Inflammatory macrophage treated with lipopolysaccharide for 1 hour (primary cell): ENCODE measurements at places on chromosomes 4 and X.

GRCh38 chr4:91758487-91758886 lies 545.3 kb upstream of the GRID2 start:
- DNase-seq: no peak

DNA sequence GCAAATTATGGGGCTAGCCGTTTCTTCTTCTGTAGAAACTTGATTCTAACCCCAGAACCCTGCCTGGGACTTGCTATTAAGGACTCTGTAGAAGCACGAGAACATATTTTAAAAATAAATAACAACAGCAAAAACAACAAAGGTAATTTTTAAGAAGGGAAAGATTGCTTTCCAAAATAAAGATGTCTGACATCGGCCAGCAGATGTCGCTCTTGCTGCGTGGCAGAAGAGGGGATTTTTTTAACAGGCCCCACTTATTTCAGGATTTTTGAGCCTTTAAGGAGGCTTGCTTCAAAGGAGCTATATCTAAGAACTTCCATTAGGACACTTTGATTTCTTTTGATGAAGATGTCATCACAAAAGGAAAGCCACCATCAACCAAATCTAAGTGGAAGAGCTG lies 62.8 kb upstream of the EGFL6 start:
- no peak for DNase-seq

GRCh38 chr4:38149472-38149996 lies 189.3 kb downstream of the PTTG2 start:
- no peak for DNase-seq

- DNase-seq: no peak
Observed at GRCh38 chrX:3545901-3546300, 167.5 kb downstream of the PRKX start.

DNA sequence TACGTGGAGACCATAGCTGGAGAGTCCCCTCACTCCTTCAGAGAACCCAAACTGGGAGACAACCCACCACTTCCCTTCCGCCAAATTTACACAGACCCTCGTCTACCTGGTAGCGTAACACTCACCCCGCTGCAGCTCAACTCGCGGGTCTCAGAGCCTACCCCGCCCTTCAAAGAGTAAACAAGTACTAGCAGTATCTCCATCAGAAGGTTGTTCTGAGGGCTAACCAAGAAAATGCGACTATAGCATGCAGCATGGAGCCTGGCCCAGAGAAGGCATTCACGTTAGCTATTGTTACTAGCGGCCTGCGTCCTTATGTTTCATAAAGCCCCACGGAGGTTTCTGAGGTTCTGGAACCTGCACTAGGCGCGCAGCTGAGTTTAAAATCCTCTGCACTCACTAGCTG lies 531 bp upstream of the MANBA start:
- no peak for DNase-seq

DNA sequence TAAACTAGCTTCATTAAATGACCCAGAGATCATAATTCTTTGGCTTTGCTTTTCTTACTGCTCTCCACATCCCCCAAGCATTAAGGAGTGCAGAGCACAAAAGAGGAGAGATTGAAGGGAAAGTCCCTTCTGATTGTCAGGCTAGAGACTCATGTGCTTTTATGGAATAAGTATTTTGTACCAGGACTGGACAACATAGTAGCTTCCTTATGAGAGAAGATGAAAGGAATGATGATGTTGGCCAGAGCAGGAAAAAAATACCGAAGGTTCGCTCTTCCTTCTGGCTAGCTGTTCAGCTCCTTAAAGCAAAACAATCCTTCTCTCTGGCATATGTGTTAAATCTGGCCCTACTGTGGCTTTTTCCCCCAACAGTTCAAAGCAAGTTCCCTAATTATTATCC lies 53.1 kb downstream of the HOPX start:
- DNase-seq: no peak

GRCh38 chrX:40281336-40282005 lies 183.7 kb upstream of the BCOR start:
- DNase-seq: peak; percentile 30

- DNase-seq: no peak
Observed at GRCh38 chr4:128462103-128462783, 174.6 kb upstream of the PGRMC2 start.

DNA sequence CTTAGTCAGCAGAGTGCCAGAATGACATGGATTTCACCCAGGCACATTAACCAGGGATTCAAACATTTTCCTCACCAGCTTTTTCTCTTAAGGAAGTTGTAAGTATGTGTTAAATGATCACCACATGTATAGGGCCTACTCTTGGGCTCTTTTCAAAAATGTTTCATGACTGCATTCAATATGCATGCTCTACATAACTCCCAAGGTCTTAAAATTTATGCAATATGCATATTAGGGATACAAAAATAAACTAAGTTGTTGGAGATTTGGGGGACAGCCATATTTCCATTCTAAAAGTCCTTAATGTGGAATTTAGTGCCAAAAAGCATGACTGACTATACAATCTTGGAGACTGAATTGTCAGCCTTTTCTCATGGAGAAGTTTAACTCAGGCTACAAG lies 25.0 kb upstream of the TRPC5OS start:
- no peak for DNase-seq

- peak; percentile 97 for DNase-seq
Observed at GRCh38 chrX:49190821-49191573, 4.8 kb upstream of the PRICKLE3 start.

DNA sequence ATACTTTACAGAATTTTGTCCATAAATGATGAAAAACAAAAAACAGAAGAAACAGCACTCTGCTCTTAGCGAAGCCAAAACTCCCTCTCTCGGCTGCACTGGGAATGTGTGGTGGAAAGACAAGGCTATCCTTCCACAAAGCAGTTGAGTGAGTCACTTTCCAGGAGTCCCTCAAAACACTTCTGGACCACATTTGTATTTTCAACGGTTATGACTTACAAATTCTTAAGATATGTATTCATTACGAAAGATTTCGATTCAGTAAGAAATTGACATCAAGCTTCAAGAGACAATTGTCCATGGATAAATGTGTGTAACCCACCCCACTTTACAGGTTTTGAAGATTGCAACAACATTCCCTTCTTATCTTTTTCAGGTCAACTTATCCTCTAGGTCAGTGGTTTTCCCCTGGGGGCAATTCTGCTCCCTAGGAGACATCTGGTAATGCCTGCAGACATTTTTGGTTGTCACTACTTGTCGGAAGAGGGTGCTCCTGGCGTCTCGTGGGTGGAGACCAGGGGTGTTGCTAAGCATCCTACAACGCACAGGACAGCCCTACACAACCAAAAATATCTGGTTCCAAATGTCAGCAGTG lies 66.7 kb upstream of the MTNR1A start:
- DNase-seq: no peak

GRCh38 chrX:115898382-115899001 lies 272.1 kb upstream of the AGTR2 start:
- DNase-seq: no peak

DNA sequence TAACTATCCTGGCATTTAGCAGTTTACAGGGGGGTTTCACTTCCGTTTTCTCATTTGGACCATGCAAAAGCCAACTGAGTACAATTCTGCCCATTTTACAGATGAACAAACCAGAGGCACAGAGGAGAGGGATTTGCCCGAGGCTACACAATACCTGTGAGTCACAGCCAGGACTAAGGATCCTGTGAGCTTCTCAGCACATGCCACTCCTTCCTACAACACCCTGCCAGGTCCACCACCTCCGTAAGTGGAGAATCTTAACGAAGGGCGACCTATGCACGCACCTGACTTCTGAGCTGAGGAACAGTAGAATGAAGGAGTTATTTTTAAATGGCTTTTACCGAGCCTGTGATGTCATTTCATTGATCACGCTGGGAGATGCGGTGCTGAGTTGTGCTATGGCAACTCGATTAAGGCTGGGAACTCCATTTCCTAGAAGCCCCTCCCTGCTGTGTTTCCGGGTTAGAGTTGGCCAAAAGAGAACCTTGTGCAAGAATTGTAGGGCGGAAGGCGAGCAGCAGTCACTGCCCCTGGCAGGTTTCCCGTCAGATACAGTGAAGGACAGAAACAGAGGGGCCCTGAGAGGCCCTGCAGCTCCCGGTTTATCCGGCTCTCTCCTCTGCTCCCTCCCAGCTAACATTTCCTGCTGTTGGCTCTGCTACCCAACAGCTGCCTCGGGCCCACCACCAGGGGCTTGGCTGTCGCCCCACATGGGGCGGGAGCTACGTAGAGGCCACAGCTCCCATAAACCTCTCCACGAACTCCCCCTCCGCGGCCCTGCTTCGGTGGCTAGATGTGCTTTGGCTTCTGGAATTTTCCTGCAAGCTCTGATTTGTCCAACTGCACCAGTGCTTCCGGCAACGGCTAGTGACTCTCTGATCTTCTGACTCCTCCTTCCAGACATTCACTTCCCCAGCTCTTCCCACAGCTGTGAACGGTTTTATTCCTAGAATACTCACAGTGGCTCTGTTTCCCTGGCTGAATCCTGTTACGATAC lies 75.1 kb upstream of the USP9X start:
- DNase-seq: peak; percentile 69

- peak; percentile 76 for DNase-seq
Observed at GRCh38 chr4:3369781-3370674, 71.7 kb upstream of the HGFAC start.

- DNase-seq: no peak
Observed at GRCh38 chr4:5750052-5750945, 39.3 kb downstream of the EVC start.

DNA sequence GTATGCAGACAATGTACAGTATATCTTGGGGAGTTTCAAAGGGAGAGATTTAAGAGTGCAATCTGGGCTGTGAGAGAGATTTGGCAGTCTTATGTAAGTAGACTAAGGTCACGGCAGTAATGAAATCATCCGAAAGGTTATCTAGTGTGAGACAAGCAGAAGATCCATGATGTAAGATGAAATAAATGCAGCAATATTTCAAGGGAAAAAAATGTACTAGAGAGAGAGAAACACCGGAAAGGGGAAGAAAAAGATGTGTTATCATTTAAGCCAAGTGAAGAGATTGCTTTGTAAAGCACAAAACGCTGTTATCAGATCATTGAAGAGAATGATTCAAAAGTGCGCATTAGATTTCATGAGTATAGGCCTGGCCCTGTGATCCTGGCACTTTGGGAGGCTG lies 88.4 kb upstream of the GUCY1A1 start:
- DNase-seq: no peak

DNA sequence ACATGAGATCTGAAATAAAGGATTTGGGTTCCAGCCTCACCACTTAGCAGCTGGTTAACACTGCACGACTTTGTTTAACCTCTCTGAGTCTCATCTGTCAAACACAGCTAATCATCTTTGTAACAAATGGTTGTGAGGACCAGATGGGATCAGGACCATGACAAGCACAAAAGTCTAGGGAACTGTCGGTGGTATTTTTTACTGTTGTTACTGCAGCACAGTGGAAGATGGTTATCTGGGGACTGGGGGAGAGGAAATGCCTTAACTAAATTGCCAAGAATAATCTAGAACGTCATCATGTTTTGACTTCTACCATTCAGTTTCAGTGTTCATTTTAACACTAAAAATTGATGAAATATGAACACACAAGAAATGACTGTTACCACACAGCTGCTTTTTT lies 99.5 kb downstream of the ADGRA3 start:
- DNase-seq: no peak

DNA sequence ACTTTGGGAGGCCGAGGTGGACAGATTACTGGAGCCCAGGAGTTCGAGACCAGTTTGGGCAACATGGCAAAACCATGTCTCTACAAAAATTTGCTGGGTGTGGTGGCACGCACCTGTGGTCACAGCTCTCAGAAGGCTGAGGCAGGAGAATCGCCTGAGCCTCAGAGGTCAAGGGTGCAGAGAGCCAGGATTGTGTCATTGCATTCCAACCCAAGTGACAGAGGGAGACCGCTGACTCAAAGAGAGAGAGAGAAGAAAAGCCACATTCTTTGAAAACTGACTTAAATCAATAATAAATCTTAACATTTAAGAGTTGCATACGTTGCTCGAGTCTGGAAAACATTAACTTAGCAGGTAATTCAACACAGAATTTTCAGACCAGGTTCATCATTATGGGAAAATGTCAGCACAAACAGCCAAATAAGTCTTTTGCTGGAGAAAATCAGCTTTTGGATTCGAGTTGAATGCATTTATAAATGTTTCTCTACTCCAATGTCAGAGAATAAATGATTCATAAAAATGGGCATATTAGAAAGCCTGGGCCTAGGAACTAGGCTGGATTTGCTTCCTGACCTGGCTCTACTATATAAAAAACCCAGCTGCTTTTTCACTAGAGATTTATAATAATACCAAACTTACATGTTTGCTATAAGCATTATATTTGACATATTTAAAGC lies 68.3 kb upstream of the RBPJ start:
- DNase-seq: no peak

DNA sequence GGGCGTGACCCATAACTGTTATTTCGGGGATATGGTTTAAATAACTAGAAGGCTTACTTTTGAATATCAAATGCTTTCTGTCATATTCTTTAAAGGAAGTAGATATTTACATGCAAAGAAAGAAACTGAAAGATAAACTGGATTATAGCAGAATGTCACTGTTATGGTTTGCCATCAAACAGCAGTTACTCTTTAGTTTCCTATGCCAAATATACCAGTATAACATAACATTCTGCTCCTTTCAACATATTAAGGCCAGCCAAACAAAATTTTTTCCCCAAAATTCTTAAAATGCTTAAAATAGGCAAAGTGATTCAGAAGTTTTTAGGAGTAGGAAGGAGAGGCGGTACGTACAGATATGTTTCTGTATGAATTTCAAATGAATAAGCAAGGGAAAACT lies 27.0 kb downstream of the KDM6A start:
- no peak for DNase-seq

DNA sequence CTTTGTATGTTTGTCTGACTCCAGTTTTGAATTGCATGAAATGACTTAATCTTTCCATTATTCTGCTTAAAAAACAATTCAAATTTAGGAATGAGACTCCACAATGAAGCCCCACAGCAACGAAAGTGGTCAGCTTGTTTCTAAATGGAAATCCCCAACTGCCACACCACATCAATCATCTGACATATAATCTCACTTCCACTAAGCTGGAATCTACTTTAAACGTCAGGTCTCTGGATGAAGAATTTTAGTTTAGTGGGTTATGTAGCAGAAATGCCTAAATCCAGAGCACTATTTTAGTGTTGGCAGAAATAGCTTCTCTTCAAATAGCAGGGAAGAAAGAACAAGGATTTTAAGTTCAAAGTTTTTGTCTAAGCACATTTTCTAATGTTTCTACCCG lies 1.7 kb upstream of the BMP2K start:
- peak; percentile 34 for DNase-seq

DNA sequence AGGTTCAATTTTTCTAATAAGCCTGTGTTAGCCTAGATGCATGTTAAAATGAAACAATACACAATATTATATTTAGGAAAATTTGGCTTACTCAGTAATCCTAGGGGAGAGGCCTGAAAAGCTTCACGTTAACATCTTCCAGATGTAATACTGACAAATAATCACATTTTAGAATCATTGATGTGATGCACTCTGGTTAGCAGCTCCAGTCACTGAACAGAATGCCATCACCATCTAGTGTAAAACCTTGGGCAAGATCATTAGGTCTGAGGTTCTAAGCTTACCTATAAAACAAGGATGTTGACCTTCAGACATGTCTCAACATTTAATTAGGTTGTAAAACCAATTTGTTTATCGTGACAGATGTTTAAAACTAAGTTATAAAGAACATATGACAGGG lies 1704.8 kb downstream of the STIM2 start:
- no peak for DNase-seq
